Right renal cortex interstitium (tissue), 3 donors: ENCODE measurements at places on chromosomes 3 and 15.

GRCh38 chr3:148600440-148600839 is 97.3 kb upstream of the AGTR1 start:
- no peak for DNase-seq

- no peak for DNase-seq
Observed at GRCh38 chr3:126268866-126269265, 88.3 kb downstream of the KLF15 start.

DNA sequence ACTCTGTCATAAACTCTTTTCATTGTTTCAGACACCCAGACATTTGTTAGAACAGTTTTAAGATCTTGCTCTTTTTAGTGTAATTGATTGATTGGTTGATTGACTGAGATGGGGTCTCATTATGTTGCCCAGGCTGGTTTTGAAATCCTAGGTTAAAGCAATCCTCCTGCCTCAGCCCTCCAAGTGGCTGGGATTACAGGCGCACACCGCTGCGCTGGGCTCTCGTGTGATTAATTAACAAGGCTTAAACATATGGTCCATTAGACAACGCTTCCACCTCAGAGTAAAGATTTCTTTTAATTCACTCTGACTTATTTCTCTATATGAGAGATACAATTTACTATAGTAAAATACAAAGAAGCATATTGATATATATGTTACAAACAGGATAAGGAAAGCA is 114.0 kb upstream of the C2CD4B start:
- DNase-seq = no peak

GRCh38 chr3:173739726-173740125 is 342.2 kb downstream of the NLGN1 start:
- no peak for DNase-seq

- DNase-seq = peak; percentile 15
Observed at GRCh38 chr3:18988614-18989229, 159.6 kb upstream of the KCNH8 start.

DNA sequence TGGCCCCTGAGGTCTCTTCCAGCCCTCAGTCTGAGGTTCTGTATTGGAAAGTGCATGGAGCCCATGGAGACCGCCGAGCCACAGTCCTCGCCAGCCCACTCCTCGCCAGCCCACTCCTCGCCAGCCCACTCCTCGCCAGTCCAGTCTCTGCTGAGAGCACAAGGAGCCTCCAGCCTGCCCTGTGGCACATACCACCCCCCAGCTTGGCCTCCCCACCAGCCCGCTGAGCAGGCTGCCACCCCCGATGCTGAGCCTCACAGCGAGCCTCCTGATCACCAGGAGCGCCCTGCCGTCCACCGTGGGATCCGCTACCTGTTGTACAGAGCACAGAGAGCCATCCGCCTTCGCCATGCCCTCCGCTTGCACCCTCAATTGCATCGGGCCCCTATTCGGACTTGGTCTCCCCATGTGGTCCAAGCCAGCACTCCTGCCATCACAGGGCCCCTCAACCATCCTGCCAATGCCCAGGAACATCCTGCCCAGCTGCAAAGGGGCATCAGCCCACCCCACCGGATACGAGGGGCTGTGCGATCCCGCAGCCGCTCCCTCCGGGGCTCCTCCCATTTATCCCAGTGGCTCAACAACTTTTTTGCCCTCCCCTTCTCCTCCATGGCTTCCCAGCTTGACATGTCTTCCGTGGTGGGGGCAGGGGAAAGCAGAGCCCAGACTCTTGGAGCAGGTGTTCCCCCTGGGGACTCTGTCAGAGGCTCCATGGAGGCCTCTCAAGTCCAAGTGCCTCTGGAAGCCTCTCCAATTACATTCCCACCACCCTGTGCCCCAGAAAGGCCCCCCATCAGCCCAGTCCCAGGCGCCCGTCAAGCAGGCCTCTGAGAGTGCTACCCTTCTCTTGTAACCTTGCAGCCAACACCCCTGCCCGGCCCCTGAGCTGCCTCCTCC is 40.9 kb downstream of the PML start:
- no peak for DNase-seq

- no peak for DNase-seq
Observed at GRCh38 chr3:71341721-71342120, 241.8 kb downstream of the FOXP1 start.

GRCh38 chr15:65226221-65226620 is 14.9 kb upstream of the CILP start:
- DNase-seq = no peak

DNA sequence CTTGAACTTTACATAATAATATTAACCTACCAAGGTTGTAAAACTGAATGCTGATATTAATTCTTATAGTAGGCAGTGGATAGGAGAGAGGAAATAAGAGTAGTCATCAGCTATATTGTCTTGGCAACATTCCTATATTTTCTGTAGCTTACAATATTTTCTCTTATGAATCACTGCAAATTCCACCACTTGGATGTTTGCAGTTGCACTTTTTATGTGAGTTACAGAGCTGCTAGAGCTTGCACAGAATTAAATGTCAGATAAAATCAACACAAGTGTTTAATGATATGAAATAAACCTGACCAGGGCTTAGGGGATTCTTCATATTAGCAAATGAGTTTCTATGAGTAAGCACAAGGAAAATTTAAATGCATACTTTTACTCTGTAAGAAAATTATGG is 1710.1 kb downstream of the SI start:
- no peak for DNase-seq
